Activated T-helper 17 cell treated with anti-CD3 and anti-CD28 coated beads, Interleukin-2, amount 50 U/mL, for 72 hours (primary cell): ENCODE measurements at places on chromosomes 3 and 15. TPM values are rescaled to one million over a fixed set of nuclear protein-coding genes. Genes with fewer than 3 reads are reported as not detected.

DNA sequence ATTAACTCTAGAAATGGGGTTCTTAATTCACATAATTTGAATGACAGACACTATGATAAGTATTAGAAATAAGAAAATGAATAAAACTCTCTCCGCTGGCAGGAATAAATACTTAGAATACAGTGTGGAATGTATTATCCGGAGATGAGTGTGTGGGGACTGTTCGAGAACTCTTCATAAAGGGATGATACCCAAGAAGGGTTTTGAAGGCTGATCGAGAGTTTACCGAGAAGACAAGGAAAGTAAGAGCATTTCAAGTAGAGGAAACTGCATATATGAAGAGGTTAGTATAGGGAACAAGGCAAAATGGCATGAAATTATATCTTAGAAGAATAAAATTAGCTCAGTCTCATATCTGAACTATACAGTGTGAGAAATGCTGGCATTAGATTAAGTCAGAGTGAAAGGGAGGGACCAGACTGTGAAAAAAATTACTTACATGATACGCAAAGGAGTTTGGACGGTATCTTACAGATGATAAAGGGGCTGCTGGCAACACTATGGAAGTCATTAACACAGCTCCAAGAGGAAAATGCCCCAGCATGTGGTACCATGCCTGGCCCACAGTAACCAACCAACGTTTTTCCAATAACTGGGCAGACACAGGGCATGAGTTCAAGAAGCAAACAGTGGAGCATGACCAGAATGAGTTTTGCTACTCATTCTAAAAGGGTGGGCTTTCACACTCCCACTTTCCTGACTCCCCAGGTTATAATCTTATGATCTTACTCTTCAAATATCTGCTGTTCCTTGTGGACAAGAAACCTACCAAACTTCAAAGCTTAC is 6.5 kb downstream of the DCBLD2 start:
- ATAC-seq: no peak

GRCh38 chr3:159884661-159885402 is 103.8 kb upstream of the IL12A start:
- no peak for ATAC-seq

DNA sequence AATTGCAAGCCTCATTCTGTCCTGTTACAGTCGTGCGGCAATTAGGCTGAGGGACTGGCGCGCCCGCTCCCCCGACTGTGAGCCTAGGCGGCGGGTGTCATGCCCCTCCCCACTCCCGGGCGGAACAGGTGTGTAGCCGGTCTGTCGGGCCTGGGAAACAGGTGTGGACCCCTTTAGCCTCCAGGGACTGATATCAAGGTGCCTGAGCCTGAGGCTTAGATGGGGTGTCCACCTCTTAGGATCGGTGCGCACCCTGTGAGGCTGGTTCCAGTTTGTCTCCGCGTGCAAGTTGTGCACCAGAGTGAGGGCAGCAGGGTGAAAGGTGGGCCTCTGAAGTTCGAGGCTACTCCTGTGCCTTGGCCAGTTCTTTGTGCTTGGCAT is 686 bp downstream of the VPS8 start:
- peak; percentile 7 for ATAC-seq

- ATAC-seq: peak; percentile 74
Observed at GRCh38 chr3:126679318-126679751, 24.4 kb upstream of the TXNRD3 start.

The C3orf70 gene
- total RNA-seq: not detected

DNA sequence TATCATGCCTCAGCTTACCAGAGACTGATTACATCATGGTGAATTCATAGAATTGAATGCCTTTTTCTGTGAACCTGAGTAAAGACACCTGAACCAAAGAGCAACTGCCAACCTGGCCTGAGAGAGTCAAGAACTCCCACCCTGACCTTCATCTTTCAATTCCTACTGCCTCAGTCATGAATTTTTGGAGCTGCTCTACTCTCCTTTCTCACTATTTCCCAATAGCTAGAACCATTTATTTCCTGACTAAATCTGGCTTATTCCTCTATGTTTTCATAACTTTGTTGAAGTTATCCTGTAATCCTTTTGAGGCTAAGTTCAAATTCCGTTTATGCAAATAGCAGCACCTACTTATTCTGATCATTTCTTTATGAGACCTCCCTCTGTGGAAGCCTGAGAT is 712.4 kb upstream of the UBE2E2 start:
- ATAC-seq: no peak

The CHRNA5 gene
- 14.1 TPM for total RNA-seq

DNA sequence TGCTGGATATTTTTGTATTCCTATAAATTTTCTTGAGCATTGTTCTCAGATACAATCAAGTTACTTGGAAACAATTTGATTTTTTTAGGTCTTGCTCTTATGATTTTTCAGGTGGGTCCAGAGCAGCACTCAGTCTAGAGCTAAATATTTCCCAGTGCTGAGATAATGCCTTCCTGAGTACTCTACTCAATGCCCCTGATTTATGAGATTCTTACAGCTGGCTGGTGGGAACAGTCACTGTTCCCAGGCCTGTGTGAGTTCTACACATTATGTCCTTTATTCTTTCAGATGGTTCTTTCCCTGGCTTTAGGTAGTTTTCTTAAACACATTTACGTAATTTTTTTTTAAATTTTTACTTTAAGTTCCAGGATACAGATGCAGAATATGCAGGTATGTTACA is 51.0 kb upstream of the EIF5A2 start:
- ATAC-seq: no peak

The NTRK3 gene
- total RNA-seq: not detected

DNA sequence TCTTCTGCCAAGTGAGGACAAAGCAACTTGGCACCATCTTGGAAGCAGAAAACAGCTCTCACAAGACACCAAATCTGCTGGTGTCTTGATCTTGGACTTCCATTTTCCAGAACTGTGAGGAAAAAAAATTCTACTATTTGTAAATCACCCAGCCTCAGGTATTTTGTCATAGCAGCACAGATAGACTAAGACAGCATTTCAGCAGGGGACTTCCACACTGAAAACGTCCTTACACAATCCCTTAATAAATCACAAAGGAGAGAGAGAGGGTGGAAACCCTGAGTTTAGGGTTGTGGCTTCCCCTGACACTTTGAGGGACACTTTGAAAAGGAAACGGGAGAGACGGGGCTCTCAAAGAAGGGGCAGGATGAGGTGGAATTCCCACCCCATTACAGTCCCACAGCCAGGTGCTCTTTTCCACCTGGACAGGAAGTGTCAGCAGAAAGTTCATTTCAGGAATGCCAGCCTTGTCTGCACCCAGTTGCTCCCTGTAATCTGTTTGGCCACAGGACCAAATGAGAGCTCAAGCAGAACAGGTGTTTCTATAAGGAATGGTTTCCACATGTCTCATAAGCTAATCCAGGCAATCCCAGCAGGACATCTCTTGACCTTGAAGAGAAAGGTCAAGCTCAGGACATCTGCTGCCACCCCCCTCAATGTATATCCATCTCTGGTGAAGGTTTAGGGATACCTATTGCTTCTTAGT is 51.3 kb downstream of the MYLK start:
- no peak for ATAC-seq

DNA sequence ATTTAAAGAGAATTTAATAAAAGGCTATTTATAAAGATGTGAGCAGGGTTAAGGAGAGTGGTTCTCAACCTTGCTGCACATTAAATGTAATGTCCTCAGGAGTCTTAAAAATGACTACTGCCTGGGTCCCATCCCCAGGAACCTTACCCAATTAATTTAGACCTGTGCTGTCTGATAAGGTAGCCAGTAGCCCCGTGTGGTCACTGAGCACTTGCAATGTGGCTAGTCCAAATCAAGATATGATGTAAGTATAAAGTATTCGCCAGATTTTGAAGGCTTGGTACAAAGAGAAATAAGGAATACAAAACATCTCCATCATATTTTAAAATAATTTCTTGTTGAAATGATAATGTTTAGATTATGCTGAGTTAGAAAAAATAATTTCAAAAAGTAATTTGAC is 343.3 kb upstream of the PPP2R3A start:
- no peak for ATAC-seq

DNA sequence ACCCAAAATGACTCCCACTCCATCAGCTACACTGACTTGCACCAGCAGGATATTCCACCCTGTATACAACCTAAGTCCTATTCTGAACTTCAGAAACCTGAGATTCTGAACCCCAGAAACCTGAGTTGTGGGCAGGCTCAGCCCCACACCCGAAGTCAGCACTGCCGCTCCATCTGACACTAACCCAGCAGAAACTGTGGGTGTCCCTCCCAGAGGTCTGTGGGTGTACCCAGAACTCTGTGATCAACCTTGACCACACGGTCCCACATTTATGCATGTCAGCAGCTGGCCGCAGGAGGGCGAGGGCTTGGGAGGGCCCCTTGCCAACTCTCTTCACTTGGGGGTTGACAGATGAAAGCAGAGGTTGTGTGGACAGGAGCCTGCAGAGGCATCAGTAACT is 9.3 kb downstream of the OXTR start:
- ATAC-seq: no peak

DNA sequence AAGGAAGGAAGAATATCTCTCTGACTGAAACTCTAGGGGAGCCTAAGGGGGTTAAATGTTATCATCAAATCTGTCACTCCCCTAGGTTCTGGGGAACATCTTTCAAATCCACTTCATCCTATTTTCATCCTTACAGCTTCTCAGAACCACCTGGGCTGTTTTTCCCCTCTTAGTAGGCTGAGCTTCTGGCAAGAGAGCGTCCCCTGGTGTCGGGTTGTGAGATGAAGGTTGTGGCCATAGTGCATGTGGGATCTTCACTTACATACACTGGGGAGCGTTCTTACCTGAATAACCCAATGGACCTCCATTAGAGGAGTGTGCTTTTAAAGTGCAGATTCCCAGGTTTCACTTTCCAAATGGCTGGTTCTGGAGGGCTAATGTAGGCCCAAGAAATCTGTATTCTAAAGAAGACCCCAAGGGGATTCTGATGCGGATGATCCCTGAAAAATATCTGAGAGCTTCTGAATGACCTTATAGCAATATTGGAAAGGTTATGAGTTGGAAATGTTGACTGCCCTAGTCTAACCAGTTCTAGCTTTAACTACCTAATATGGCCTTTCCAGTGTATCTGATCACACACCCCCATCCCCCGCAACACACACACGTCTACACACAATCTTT is 663.7 kb downstream of the AGBL1 start:
- ATAC-seq: peak; percentile 67

The CCR8 gene
- total RNA-seq: 0.87 TPM

The IL17RB gene
- 2.6 TPM for total RNA-seq

The PLSCR5 gene
- total RNA-seq: not detected

DNA sequence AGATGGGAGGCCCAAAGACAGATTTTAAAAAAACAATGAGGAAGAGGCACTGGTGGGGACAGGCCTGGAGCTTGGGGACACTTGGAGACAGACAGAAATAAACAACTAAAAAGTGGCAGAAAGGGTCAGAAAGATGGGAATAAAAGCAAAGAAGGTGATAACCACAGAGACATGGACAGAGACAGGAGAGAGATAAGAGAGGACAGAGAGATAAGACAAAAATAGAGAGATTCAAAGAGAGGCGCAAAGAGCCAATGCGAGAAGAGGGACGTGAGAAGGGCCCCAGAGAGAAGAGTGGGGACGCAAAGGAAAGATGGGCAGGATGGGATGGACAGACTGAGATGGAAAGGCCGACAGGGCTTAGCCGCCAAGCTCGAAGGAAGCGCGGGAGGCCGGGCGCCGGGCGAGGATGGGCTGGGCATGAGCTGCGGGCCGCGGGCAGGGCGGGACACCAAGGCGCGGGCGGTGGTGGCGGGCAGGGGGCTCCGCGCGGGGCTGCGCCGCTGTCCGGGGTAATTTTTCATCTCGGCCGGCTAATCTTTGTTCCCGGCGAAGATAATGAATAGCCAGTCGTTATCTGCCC is 3.1 kb upstream of the GATA2 start:
- ATAC-seq: no peak

The GRIP2 gene
- 0.21 TPM for total RNA-seq

GRCh38 chr3:159919873-159920272 is 68.8 kb upstream of the IL12A start:
- no peak for ATAC-seq

- ATAC-seq: no peak
Observed at GRCh38 chr15:63109920-63110319, 11.7 kb upstream of the LACTB start.

GRCh38 chr3:171700653-171701052 is 109.6 kb downstream of the PLD1 start:
- ATAC-seq: no peak

GRCh38 chr3:132530624-132531023 is 66.4 kb upstream of the ACKR4 start:
- no peak for ATAC-seq

DNA sequence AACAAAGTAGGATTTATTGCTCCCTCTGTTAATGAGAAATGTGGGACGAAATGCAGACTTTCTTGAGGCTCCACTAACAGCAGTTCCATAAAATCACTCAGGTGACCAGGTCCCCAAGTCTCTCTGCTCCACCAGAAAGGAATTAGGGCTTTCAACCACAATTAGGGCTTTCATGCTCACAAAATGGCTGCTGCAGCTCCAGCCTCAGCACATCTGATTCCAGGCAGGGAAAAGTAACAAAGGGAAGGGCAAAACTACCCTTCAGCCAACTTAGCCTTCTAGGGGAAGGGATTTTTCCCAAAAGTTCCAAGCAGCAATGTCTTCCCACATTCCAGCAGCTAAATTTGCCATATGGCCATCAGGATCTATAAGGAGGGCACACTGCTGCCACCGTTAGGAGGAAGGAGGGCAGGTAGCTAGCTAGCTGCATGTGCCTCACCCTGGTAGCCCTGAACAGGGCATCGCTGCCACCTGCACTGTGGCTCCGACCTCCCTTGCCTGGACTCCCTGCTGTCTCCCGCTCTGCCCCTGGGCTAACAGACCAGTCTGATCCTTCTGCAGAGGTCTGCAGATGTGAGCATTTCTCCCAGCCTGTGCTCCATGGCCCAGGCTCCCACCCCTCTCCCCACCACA is 12.8 kb downstream of the CFAP100 start:
- no peak for ATAC-seq

DNA sequence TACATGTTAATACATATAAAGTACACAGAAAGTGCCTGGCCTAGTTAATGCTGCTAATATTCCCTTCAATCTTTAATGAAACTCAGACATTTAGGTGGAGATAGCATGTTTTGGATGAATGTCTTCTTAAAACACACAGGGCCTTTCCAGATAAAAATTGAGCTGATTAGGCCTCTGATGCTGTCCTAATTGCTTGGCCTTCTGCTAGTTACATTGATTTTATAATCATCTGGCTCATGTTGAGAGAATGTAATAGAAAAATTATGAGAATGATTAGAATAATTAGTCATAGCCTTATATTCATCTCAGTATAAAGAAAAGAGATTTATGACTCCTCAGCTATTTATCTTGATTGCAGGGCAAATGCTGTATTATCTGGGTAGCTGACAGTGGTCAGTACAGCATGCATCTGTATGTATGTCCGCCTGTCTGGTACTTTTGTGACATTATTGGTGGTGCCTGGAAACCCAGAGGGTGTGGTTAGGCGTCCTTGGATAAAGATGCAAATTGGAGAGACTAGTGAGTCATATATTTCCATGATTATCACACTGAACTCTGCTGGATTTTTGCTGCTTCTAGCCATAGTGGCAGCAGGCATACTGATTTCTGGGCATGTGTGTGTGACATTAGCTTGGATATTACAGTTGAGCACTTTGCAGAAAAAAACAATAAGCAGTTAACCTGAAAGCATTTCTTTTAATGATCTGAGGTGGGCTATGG is 120.8 kb downstream of the FEZF2 start:
- no peak for ATAC-seq
